ENCODE measurements at places on chromosomes 1 and 21.

- H3K4me1 ChIP-seq: no peaks in the 10 kb centered on the region
- DNase-seq: no peak
- no peaks in the 10 kb centered on the region for H3K36me3 ChIP-seq
Measured at GRCh38 chr1:214840356-214840755, 237.4 kb downstream of the CENPF start.

GRCh38 chr1:81408419-81408818 is 392.3 kb upstream of the ADGRL2 start:
- H3K27me3 ChIP-seq: no peaks in the 10 kb centered on the region
- H3K4me3 ChIP-seq: no peak overlapping the region
- no peaks in the 10 kb centered on the region for H3K36me3 ChIP-seq
- no peak overlapping the region for H3K27ac ChIP-seq

DNA sequence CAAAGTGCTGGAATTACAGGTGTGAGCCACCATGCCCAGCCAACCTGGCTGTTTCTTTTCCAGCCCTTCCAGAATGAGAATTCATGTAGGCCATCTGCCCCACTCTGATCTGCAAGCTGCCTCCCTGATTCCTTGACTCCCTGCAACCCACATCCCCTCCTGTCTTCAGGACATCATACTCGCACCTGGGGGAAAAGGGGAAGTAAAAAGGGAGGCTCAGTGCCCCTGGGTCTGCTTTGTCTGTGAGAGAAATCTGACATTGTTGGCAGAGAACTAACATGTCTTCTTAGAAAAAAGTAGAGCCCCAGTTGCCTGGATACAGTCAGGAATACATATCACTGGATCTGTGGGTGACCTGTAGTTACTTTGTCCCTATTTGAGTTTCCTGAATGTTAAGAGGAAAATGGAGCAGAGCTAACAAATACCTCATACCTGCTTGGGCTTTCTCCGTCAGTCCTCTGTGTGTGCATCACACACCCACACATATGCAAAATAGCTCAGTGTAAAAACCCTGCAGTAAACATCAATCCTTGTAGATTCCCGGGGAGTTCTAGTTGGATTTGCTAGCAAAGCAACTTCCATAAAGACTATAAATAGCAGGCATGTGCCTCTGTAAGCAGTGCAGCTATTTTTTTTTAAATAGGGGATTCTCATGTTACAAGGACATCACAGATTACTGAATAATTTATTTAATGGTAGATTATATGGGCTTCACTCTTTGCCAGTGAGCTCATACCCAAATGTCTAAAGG is 62.9 kb downstream of the TEX35 start:
- DNase-seq: no peak
- no peaks in the 10 kb centered on the region for H3K27me3 ChIP-seq
- no peak overlapping the region for H3K27ac ChIP-seq
- no peak overlapping the region for H3K4me3 ChIP-seq
- H3K36me3 ChIP-seq: no peaks in the 10 kb centered on the region

- H3K36me3 ChIP-seq: peaks cover 5% of the 10 kb centered on the region
- H3K4me3 ChIP-seq: no peak overlapping the region
- H3K4me1 ChIP-seq: no peaks in the 10 kb centered on the region
- no peak overlapping the region for H3K27ac ChIP-seq
- no peaks in the 10 kb centered on the region for H3K27me3 ChIP-seq
Measured at GRCh38 chr1:49824261-49824660, 199.5 kb downstream of the AGBL4 start.

GRCh38 chr1:221886743-221887414 is 145.0 kb upstream of the DUSP10 start:
- H3K27me3 ChIP-seq: peaks cover 8% of the 10 kb centered on the region
- H3K4me3 ChIP-seq: no peak overlapping the region
- peak overlapping the region; percentile 2 for H3K27ac ChIP-seq
- DNase-seq: no peak
- no peaks in the 10 kb centered on the region for H3K36me3 ChIP-seq
- H3K4me1 ChIP-seq: peaks cover 17% of the 10 kb centered on the region

GRCh38 chr1:204992201-204992997 is 50.6 kb upstream of the CNTN2 start:
- no peak for DNase-seq
- no peaks in the 10 kb centered on the region for H3K36me3 ChIP-seq
- peaks cover 16% of the 10 kb centered on the region for H3K27me3 ChIP-seq
- H3K27ac ChIP-seq: peak overlapping the region; percentile 59

GRCh38 chr1:28437264-28437923 is 67.9 kb downstream of the PHACTR4 start:
- H3K27ac ChIP-seq: no peak overlapping the region
- no peak for DNase-seq
- no peaks in the 10 kb centered on the region for H3K27me3 ChIP-seq
- H3K36me3 ChIP-seq: no peaks in the 10 kb centered on the region

DNA sequence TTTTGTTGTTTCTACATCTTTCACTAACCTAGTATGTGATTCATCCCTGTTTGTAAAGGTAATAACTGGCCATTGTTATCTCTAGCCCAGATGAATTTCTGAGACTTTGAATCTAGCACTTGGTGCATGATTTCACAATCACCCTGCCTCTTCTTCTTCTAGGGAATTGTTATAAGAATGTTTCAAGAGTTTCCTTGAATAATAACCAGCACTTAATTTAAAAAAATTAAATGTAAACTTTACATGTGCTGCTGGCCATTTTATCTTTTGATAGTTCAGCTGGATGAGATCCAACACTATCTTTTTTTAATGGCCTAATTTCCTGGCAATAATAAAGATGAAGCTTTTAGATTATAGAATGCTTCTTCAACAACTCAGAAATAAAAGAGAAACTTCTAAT is 31.8 kb downstream of the UBE2U start:
- H3K36me3 ChIP-seq: no peaks in the 10 kb centered on the region
- H3K27me3 ChIP-seq: peaks cover 39% of the 10 kb centered on the region
- H3K27ac ChIP-seq: no peak overlapping the region
- no peak overlapping the region for H3K4me3 ChIP-seq
- no peak for DNase-seq
- H3K4me1 ChIP-seq: no peaks in the 10 kb centered on the region

- DNase-seq: peak; percentile 67
- H3K36me3 ChIP-seq: peaks cover 9% of the 10 kb centered on the region
- no peaks in the 10 kb centered on the region for H3K27me3 ChIP-seq
- H3K4me1 ChIP-seq: peaks cover 32% of the 10 kb centered on the region
- H3K4me3 ChIP-seq: no peak overlapping the region
Measured at GRCh38 chr1:198788561-198789064, 149.8 kb downstream of the PTPRC start.

- H3K4me3 ChIP-seq: no peak overlapping the region
- no peak overlapping the region for H3K27ac ChIP-seq
- H3K36me3 ChIP-seq: no peaks in the 10 kb centered on the region
- no peak for DNase-seq
Measured at GRCh38 chr21:28690196-28690595, 302.5 kb downstream of the LTN1 start.

DNA sequence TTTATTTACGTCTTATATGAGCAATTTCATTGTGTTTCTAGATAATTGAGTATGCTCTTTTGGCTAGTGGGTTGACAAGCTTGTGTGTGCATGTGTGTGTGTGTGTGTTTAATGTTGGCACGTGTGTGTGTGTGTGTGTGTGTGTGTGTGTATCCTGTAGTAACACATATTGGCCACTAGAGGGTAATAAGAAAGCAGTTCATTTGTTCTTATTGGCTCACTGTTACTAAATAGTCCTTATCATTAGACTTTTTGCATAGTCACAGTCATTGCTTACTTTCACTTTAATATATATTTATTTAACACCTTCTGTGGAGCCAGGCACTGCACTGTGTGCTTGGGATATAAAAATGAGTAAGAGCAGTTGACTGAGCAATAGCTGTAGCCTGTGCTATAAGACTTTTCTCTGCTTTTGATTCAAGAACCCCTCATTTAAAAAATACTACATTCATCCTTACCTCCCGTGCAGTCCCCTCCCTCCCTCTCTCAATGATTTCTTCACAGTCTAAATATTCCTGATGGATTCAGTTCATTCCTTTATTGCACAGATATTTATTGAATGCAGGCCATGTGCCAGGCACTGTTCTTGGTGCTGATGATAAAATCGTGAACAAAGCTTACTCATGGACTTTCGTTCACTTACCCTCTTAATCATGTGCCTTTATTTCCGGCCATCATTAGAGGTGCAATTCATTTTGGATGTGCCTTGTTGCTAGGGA is 96.7 kb downstream of the DYRK1A start:
- H3K27ac ChIP-seq: peak overlapping the region; percentile 80
- DNase-seq: no peak
- peak overlapping the region; percentile 53 for H3K4me3 ChIP-seq
- H3K27me3 ChIP-seq: no peaks in the 10 kb centered on the region
